ENCODE measurements at places on chromosomes 12 and 14.
A peak's percentile ranks its signal among the peaks of the same experiment; 100 is the strongest.

DNA sequence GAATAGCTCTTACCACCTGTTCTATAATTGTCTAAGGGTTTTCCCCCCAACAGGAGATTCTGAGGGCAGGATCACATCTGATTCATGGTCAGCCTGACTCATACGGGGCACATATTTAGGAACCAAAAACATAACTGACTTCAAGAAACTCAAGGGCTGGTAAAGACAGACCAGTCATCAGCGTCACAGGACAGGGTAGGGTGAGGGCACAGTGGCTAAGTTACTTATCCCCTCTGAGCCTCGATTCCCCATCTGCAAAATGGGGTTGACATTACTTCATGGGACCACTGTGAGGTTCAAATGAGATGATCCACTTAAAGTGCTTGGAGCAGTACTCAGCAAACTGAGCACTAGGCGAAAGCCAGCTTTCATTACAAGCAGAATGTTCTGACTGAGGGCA lies 606 bp downstream of the CINP start:
- no peak for DNase-seq

GRCh38 chr14:30020687-30021086 lies 93.0 kb upstream of the PRKD1 start:
- DNase-seq = no peak

- DNase-seq = no peak
These were observed 197.7 kb downstream of the NAV3 start for GRCh38 chr12:78028426-78028825.

DNA sequence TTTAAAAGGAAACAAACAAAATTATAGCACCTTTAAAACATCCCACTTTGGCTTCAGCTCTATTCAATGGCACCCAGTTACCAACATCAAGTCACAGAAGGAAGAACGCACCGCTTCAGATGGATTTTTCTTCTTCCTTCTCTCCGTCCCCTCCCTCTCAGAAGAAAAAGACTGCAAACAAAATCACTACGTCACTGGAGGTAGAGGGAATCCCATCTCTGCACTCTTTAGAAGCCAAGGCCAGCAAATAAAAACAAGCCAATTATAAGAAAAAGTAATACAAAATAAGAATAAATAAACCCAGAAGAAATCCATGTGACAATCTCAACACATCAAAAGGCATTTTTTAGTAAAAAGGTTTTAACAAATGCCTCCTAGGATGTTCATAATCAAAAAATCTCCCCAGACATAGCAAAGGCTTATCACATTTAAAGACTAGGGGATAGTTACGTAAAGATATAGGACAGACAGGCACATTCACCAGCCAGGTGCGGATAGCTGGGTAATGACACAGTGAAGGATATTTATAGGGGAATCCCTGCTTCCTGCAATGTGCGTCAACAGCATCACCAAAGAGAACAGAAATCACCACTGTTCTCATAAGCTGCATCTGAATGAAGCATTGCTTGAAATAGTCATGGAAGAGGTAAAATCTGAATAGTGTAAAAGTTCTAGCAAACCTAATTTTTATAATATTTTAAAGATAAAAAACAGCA lies 89.4 kb downstream of the R3HDM2 start:
- DNase-seq = no peak

- DNase-seq = no peak
These were observed 30.3 kb upstream of the KLRF1 start for GRCh38 chr12:9796971-9797370.

GRCh38 chr12:31732926-31733548 lies 4.2 kb upstream of the AMN1 start:
- DNase-seq = no peak

- no peak for DNase-seq
These were observed 47.1 kb downstream of the SLC2A13 start for GRCh38 chr12:40058721-40059190.

- peak; percentile 8 for DNase-seq
These were observed 1.5 kb upstream of the NTS start for GRCh38 chr12:85872497-85873091.

- DNase-seq = no peak
These were observed 3.6 kb downstream of the NAB2 start for GRCh38 chr12:57092529-57092862.

GRCh38 chr12:91793676-91794075 lies 352.0 kb downstream of the BTG1 start:
- DNase-seq = no peak

- DNase-seq = no peak
These were observed 90.2 kb downstream of the LIN7A start for GRCh38 chr12:80847575-80847974.

DNA sequence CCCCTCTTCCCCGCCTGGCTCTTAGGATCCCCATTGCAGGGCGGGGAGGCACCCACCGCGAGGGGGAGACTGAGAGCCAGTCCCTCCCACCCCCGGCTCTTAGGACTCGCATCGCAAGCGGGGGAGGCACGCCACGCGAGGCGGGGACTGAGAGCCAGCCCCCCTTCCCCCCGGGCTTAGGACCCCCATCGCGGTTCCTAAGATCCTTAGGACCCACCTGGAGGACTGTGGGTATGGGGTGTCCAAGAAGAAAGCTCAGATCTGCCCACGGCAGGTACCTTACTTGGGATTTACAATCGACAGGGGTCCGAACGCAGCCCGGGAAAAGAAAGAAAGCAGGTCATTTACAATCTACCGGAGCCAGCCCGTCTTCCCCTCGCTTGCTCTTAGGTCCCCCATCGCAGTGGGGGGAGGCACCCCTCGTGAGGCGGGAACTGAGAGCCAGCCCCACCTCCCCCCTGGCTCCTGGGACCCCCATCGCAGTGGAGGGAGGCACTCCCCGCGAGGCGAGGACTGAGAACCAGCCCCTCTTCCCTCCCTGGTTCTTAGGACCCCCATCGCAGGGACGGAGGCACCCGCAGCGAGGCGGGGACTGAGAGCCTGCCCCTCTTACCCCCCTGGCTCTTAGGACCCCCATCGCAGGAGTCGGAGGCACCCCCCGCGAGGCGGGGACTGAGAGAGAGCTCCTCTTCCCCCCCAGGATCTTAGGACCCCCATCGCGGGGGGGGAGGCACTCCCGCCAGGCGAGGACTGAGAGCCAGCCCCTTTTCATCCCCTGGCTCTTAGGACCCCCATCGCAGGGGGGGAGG lies 43.7 kb downstream of the DDX11 start:
- DNase-seq = peak; percentile 26

GRCh38 chr12:90841336-90841735 lies 113.6 kb downstream of the CCER1 start:
- DNase-seq = no peak

DNA sequence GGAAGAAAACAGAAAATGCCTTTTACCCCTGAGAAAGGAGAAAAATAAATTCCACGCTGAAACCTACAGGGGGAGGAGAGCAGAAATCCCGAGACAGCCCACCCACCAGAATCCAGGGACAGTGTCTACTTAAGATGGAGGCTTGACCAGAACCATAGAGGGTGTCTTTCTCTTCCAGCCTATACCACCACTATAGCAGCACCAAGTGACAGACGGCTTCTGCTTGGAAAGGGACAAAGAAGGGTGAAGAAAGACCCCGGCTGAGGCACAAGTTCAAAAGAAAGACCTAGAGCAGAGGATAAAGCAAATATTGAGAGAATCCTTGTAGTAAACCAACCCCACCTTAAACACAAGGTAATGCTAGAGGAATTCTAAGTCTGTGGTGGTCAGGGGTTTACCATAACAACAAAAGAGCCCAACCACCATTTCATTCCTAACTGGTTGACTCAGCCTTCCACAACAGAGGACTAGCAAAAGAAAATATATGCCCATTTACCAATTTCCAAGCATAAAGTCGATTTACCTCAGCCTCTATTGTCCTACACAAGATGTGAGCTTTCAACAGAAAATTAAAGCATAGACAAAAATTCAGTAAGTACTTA lies 105.3 kb upstream of the FOXG1 start:
- DNase-seq = no peak

GRCh38 chr14:36660736-36661505 lies 739 bp upstream of the PAX9 start:
- DNase-seq = no peak

- DNase-seq = no peak
These were observed 98.1 kb downstream of the PTPRR start for GRCh38 chr12:70822412-70822811.

DNA sequence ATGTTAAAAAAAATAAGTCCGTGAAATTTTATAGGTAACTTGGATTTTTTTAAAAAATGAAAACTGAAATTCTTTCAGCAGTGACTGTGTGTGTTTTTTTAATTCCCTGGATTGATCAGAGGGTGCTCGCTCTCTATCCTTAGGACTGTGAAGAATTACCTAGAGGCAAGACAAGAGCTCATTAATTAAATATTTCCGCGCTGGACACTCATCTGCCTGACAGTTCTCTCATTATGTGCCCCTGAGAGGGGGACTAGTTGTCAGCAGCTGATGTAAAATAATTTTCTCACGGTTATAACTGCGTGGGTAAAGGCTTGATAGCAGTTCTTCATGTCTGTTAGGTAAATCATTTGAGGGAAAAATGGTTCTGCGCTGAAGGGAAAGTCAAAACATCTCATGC lies 101.3 kb downstream of the PTCSC3 start:
- no peak for DNase-seq

- no peak for DNase-seq
These were observed 177.9 kb downstream of the APAF1 start for GRCh38 chr12:98823012-98823411.

- no peak for DNase-seq
These were observed 18.0 kb downstream of the HECTD1 start for GRCh38 chr14:31189346-31190218.

DNA sequence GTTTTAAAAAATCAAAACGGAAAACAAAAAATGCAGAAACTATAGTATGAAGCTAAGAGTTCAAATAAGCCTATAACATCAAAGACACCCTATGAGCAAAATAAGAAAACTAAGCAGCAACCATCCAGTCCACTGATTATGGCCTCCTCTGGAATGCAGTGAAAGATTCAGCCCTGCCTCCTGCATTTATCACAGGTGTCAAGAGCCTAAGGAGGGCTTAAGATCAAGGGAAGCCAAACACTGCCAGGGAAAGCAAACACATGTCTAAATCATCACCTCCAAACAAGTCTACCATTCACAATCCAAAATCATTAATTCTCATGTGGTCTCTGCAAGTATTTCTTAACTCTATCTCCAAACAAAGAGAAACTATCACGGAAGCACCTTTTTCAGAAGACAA lies 28.4 kb downstream of the SARNP start:
- no peak for DNase-seq

DNA sequence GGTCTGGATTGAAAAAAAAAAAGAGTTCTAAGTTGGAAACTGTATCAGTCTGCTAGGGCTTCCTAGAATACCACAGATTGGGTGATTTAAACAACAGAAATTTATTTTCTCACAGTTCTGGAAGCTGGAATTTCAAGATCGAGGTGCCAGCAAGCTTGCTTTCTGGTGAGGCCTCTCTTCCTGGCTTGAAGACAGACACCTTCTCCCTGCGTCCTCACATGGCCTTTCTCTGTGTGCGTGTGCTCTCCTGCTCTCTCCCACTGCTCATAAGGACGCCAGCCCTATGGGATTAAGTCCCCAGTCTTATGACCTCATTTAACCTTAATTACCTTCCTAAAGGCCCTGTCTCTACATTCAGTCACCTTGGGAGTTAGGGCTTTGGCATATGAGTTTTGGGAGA lies 215.5 kb downstream of the PIK3C2G start:
- DNase-seq = no peak

- DNase-seq = no peak
These were observed 333.6 kb downstream of the DPF3 start for GRCh38 chr14:72560331-72560730.

DNA sequence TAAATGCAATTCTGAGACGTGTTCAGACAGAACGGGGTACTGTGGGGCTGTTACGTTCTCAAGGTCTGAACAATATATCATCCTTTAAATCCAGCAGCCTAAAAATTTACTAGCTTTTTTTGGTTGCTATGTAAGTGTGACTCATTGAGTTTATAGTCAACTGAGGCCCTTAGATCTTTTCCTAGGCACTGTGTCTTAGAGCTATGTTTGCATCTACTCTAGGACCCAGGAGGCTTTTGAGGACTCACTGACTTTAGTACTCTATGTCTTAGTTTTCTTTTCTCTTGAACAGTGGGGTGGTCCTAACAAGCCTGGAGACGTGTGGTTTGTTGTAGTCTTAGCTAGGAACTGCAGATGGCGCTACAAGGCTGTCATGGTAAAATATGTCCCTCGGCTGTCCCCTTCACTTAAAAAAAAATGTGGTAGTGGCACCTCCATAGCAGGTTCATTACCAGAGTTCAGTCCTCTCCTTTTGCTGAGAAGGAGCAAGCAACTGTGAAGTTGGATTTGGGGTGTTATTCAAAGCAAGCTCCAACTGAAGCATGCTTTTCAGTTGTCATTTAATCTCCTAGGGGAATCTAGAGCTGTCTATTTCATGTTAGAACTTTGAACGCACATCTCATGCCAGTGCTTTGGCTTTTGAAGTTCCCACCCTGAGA lies 8.7 kb upstream of the SPATS2 start:
- DNase-seq = peak; percentile 60

DNA sequence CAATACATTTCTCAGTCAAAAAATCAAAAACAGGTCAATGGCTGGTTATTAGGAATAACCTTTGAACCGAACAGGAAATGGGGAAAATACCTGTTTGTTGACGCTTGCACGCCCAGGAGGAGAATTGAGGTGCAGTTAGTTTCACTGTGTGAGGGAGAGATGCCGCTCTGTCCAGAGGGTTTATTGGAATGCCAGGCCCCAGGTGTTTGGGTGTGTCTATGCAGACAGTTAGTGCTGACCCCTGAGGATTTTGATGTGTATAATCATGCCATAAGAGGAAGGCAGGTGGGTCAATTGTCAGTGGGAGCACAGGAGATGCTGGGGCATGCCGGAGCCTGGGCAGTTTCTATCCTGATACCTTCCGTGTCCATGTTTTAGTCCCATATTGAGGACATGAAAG lies 100.8 kb upstream of the DIO3 start:
- DNase-seq = no peak

DNA sequence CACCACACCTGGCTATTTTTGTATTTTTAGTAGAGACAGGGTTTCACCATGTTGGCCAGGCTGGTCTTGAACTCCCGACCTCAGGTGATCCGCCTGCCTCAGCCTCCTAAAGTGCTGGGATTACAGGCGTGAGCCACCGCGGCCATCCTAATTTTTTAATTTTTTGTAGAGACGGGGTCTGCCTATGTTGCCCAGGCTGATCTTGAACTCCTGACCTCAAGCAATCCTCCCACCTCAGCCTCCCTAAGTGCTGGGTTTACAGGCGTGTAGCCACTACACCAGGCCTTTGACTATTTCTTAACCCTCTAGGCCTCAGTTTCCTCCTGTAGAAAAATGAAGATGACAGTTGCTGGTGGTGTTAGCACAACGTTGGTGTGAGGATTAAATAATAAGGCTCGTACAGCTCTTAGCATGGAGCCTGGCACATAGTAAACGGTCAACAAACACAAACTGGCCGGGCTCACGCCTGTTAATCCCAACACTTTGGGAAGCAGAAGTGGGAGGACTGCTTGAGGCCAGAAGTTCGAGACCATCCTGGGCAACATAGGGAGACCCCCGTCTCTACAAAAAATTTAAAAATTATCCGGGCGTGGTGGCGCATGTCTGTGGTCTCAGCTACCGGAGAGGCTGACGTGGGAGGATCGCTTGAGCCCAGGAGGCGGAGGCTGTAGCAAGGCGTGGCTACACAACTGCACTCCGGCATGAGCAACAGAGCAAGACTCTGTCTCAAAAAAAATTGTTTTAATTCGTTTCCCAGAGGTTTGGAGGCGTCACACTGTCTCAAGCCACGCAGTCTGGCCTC lies 979 bp downstream of the DDX54 start:
- DNase-seq = no peak

Data from GDM1 (cell line).